CD4-positive, alpha-beta T cell treated with Interleukin-17A for 1 hour (primary cell): ENCODE measurements at places on chromosomes 1 and 21.

DNA sequence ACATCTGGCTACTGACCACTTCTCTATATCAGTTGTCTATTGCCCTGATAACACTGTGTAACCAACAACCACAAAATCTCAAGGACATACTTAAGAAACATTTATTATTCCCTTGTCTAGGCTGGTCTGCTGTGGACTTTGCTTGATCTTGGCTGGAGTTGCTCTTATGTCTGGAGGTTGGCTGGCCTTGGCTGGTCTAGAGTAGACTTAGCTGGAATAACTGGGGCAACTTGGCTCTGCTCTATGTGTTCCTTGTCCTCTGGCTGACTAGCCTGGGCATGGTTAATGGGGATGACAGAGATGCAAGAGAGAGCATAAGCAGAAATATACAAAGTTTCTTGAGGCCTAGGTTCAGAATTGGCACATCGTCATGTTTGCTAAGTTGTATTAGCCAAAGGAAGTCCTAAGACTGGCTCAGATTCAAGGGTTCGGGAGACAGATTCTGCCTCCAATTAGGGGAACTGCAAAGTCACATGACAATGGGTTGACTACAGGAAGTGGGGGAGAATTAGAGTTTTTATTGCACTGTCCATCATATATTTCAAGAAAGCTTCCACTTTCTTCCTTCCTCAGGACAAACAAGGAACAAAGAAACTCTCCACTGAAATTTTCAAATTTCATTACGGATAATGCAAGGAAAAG, 61.4 kb upstream of the HMCN1 start:
- DNase-seq, result no peak

DNA sequence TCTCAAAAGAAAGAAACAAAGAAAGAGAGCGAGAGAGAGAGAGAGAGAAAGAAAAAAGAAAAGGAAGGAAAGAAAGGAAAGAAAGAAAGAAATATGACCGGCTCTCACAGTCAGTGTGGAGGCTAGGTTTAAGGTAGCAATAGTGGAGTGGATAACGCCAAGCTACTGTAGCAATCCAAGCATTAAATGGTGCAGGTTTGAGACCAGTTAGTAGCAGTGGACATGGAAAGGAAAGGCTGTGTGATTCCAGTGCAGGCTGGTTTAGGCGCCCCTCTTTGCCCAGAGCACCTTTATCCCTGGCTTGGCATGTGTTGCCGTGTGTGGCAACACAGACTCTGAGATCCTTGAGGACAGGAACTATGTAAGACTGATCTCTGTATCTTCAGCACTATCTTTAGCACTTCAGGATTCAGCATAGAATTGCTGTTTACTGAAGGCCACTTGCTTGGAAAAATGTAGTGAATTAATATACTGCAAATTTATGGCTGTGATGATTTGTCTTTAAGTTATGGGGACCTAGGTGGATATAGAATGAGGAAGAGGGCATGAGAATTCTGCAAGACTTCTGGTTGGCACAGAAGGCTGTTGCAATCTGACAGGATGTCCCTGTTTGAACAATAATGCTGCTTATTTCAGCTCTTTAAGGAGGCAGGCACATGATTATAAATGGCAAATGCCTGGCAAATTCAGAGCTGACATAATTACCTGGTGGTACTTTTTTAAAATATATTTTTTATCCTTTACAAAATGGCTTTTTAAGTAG, 10.8 kb upstream of the OSBPL9 start:
- DNase-seq, result peak; percentile 5

- DNase-seq, result no peak
These were observed 121.0 kb downstream of the GLIS1 start for GRCh38 chr1:53617851-53618499.

- DNase-seq, result no peak
These were observed 4.5 kb downstream of the DHCR24 start for GRCh38 chr1:54882519-54882918.

GRCh38 chr1:175134500-175134899, 58.1 kb downstream of the KIAA0040 start:
- no peak for DNase-seq

DNA sequence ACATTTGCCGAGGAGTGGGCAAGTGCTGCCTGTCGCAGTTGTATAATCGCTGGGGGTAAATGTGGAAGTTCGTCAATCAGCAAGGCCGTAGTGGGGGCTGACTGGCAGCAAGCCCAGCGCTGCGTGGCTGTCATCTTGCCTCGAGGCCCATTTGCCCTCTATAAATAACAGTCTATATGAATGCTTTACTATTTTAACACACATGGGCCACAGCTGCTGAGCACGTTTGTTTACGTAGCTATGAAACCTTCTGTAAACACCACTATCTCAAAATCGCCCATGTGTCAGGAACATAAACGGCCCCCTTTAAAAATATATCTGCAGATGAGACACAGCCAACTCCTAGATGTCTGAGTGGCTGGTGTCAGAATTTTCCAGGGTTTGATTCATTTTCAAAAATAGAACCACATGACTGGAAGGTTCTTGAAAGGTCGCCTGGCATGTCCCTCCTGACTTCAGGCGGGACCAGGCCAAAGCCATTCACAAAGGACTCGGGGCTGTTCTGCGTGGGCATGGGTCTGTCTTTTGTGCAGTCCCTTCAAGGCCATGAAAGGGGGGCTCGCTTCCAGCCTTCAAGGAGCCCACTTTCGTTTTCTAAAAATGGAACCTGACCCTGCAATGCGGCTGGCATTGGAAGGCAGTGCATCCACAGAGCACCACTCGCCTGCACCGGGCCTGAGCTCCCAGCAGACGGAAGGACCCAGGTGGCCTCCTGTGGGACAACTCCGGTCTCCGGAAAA, 205.5 kb downstream of the KCNJ6 start:
- no peak for DNase-seq

DNA sequence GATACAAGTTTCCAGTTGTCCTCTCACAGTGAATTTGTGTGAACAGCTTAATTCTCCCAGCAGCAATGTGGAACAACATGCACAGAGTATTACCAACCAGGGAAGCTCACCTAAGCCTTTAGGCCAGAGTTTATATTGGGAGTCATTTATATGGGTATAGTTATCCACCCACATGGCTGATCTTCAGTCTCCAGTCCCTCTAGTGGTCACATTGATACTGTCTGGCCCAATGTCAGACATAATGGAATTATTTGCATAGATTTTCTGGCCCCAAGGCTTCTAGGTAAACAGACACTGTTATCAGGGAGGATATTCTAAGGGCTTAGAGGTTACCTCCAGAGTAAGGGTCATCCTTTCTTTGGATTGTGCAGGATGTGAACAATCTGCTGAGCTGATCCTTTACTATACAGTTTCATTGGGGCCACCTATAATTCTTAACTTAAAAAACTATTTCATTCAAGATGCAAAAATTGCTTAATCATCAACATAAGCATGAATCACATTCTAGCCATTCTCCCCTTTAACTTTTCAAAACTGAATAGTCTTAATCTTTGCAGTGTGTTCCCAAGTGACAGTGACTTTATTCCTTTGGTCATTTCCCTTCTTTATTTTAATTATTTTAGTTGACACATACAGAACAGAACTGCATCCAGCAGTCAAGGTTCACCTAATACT, 210.9 kb downstream of the LTN1 start:
- DNase-seq, result peak; percentile 5

GRCh38 chr1:30129001-30129408, 594.4 kb downstream of the MATN1 start:
- DNase-seq, result no peak

- no peak for DNase-seq
These were observed 103.7 kb downstream of the PRDM2 start for GRCh38 chr1:13803546-13804239.

DNA sequence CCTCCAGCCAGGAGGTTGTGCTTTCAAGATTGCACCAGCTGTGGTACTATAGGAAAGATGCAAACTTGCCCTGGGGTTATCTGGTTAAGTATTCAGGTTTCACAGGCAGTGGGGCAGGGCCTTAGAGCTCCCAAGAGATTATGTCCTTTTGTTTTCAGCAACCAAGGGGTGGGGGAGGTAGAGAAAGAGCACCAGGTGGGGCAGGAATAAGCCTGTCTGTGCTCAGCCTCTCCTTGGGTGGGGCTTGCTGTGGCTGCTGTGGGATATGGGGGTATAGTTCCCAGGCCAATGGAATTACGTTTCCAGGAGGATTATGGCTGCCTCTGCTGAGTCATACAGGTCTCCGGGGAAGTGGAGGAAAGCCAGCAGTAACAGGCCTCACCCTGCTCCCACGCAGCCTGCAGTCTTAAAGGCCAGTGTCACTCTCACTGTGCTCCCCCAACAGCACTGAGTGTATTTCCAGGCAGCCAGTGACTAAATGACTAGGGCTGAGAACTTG, 508.6 kb downstream of the RWDD3 start:
- DNase-seq, result no peak

GRCh38 chr1:180762796-180763195, 131.0 kb downstream of the XPR1 start:
- DNase-seq, result no peak

DNA sequence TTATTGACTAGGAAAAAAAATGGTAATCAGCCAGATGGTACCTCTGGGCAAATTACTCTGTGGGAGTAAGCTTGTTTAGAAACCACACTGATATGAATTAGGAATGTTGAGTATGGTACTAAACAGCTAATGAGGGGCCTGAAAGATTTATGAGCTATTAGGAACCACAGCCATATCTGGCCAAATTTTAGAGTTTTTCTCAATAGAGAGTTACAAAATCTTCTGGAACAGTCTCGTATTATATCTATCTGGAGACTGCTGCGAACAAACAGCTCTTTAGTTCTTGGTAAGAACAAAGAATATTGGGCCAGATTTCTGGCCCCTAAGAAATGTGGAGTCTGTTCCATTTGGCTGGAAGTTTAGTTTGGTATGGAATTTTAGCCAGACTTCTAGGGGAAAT, 4.9 kb upstream of the PODN start:
- DNase-seq, result no peak

DNA sequence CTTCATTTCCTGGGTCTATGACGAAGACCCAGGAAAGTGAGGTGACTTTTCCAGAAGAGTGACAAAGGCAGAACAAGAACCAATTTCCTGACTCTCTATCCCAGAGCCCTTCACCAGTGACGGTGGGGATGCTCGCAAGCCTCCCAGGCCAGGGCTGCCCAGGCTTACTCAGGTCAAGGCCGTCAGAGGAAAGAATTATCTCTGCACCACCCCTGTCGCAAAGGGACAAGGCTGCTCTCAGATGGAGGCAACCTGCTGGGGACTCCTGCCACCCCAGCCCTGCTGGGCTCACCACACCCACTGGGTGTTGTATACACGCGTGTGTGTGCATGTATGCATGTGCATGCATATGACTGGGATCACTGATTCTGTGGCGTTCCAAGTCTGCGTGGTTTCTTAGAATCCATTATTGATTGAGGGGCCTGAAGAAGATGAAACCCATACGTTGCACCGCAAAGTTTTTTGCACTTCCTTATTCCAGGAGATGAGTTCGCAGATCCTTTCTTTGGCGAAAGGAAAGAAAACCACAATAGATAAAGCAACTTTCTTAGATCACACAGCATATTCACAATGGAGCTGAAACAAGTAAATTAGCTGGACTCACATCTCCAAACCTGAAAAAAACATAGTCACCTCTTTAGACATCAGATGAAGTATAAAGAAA, 255.8 kb downstream of the RHOU start:
- DNase-seq, result no peak

DNA sequence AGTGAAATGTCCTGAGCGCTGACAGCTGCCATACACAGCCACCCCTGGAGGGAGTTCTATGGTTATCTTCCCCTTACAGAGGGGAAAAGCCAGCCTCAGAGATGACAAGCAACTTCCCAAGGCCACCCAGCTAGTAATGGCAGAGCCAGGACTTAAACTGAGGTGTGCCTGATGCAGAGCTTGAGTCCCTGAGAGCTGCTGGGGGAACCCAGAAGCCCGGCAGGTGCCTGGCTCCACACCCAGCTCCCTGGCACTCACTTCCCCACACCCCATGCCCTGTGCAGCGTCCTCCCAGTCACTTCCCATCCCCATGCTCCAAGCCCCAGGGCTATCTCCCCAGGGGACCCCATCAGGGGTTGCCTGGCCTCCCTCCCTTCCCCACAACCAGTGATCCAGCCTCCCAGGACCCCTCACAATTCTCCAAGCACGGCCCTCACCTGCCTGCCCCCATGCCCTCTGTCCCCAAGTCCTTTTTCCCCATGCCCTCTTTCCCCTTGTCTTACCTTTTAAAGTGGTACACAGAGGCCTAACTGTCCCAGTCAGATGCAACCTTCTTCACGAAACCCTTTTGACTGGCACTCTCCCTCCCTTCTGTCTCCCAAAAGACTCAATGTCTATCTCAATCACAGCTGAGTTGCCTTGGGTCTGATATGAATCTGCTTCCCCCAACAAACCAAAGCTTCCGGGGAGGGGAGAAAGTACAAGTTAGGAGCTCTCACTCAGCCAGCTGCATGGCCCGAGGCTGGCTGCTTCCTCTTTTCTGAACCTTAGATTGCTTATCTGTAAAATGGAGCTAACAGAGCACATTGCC, 39.8 kb upstream of the LRP8 start:
- peak; percentile 51 for DNase-seq

- no peak for DNase-seq
These were observed 92.0 kb downstream of the IER5 start for GRCh38 chr1:181180407-181181031.

DNA sequence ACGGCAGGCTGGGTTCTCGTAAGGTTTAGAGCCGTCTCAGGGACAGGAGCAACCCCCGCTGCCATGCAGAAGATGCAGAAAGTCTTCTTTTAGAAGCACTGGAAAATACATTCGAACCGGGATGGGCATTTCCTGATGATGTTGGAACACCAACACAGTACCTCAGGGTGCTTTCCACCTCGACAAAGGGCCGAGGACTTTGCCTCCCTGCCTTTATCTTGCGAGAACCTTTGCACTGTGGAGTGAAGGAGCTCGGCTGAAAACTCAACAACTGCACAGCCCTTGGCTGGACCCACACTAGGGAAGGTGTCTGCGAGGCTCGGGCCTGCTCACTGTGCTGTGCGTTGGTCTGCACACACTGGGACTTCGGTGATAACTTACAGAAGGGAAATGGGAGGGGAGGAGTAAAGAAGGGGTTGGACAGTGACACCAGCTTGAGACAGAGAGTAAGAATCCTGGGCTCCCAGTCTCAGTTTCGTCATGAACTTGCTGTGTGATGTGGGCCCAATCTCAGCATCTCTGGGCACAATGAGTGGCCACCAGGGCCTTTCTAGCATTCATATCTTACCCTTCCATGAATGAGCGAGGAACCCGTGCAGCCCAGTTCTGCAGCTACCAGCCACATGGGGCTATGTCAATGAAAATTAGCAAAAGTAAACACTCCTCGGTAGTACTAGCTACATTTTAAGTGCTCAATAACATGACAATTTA, 18.2 kb downstream of the RCAN1 start:
- no peak for DNase-seq

DNA sequence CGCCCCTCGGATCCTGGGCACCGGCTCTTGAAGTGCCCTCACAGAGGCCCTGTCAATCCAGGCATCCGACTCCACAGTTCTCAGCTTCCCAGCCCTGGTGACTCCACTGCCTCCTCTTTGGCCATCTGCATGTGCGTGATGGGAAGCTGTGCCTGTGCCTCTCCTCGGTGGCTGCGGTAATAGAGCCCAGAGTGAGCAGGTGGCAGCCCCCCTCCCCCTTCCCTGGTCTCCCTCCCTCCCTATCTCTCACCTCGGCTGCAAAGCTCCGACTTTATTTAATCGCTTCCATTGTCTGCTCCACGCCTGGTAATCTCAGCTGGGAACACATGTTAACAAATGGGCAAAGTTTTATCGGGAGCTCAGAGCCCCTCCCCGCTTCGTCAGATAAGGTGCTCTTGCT, 91.9 kb downstream of the IGSF21 start:
- DNase-seq, result no peak
